Naive B cell (primary cell): ENCODE measurements at places on chromosomes 1 and 21.

GRCh38 chr1:237921306-237921705 is 30.6 kb upstream of the ZP4 start:
- no peak for DNase-seq

DNA sequence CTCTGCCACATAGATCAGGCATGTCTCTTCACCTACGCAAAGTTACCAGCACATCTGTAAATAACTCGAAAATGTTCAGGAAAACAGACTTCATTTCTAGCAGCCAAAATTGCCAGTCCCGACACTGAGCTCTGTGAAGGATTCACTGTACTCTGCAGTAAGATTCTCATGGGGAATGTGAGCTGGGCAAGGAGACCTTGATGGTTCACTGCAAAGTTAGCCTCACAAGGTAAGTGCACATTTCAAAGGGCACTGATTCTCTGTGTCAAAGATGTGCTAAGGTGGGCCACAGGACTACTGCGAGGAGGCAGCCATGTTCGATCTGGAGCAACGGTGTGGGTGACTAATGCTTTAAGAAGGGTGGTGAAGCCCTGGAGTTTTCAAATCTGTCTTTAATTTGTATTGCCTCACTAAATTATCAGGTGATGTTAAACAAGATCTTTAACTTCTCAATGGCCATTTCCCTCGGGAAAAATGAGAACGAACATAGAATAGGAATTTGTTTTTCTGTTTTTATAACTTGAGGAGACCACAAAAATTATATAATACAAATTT is 25.2 kb downstream of the STPG1 start:
- no peak for DNase-seq

DNA sequence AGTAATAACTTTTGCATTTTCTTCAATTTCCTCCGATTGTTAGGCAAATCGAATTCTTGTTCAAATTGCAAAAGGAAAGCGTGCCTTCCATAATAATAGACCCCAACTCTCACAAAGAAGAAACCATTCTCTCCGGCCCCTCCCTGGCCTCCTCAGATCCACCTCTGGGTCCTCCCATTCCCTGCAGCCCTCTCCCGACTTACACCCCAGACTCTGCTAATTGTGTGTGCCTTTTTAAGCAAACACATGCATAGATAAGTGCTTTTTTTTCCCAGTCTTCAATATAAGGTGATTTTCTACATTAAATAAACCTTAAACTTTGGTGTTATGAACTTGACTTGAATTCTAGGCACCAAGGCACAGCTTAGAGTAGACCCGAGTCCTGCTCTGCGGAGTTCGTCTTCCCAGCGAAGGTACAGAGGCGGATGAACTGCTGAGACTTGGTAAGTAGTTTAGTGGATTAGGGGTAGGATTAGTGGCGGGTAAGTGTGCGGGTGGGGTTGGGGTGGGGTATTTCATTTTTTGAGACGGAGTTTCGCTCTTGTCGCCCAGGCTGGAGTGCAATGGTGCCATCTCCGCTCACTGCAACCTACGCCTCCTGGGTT is 1.5 kb downstream of the L1TD1 start:
- no peak for DNase-seq

- no peak for DNase-seq
Measured at GRCh38 chr1:45622524-45623394, 1.1 kb downstream of the CCDC17 start.

GRCh38 chr1:14928412-14928811 is 225.1 kb upstream of the TMEM51 start:
- DNase-seq: no peak

DNA sequence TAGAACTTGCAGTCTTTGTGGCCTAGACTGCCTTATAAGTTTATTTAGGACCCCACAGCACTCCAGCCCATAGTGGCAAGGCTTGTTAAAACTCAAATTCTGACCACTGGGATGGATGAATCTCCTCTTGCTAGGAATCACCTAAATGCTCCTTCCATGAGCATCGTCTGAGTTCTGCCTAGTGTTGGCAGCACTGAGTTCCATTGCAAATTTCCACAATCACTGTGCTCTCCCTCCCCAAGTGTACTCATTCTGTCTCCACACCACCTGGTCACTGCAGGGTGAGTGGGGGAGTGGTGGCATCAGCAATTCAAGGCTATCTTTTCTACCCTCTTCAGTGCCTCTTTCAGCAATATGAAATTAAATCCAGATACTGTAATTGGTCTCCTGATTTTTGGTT is 46.7 kb upstream of the PTBP2 start:
- DNase-seq: no peak

DNA sequence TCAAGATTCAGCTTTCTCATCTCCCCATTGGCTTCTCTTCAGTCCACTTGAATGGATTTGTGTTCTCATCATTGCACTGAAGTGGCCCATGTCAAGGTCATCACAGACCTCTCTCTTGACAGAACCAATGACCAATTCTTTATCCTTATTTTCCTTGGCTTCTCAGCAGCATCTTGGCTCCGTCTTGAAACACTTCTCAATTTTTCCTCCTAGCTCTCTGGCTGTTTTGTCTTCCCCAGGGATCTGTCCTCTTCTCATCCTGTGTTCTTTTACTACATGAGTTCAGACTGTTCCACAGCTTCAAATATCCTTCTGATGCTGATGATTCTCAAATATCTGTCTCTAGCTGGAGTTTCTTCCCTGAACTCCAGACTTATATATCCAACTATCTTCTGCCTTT is 78.6 kb downstream of the COLGALT2 start:
- no peak for DNase-seq

- DNase-seq: no peak
Measured at GRCh38 chr1:34590211-34590623, 164.6 kb upstream of the GJB5 start.

DNA sequence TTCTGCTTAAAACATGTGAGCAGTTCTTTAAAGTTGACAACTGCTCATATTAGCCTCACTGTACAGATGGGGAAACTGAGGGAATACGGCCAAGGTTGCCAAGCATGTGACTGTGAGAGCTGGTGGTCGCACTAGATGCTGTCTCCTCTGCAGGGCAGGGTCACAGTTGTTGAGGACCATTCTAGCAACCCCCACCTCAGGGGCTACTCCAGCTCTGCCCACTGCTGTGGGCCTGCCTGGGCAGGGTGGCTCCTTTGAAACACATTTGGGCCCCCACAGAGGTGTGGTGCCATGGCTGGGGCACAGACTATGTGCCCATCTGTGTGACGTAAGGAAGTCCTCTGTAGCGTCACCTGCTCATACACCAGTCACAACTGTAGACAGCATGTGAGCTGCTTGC is 779 bp downstream of the THEM5 start:
- DNase-seq: no peak

- no peak for DNase-seq
Measured at GRCh38 chr1:207047505-207047904, 3.5 kb downstream of the YOD1 start.

DNA sequence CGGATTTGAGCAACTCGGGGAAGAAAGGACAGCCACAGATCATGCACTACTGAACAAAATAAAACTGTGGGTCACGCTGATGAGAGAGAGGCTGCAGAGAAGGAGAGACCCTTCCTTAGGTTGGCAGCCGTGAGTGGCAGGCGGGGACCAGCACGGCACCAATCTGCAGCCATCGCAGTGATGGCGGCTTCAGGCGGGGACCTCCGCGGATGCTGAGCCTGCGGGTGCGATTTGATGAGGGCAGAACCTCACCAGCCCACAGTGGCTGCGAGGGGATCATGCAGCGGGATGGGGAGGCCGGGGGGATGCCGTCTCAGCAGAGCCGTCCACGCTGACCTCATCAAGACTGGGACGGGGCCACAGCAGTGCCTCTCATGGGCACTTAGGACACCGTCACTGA is 11.8 kb downstream of the ITGB2 start:
- no peak for DNase-seq

- DNase-seq: no peak
Measured at GRCh38 chr21:22609802-22610201, 1611.6 kb downstream of the NCAM2 start.

- no peak for DNase-seq
Measured at GRCh38 chr1:166972826-166973225, 2.5 kb downstream of the ILDR2 start.

- DNase-seq: no peak
Measured at GRCh38 chr1:246297279-246298265, 209.5 kb downstream of the SMYD3 start.

- no peak for DNase-seq
Measured at GRCh38 chr1:75130865-75131564, 3.2 kb upstream of the LHX8 start.

- peak; percentile 18 for DNase-seq
Measured at GRCh38 chr1:53949023-53949990, 3.2 kb downstream of the LRRC42 start.

GRCh38 chr1:35968396-35968795 is 37.5 kb downstream of the AGO3 start:
- DNase-seq: no peak

GRCh38 chr1:151653397-151653796 is 41.5 kb downstream of the SNX27 start:
- DNase-seq: no peak

- no peak for DNase-seq
Measured at GRCh38 chr1:159429074-159429861, 2.7 kb upstream of the OR10J4 start.

DNA sequence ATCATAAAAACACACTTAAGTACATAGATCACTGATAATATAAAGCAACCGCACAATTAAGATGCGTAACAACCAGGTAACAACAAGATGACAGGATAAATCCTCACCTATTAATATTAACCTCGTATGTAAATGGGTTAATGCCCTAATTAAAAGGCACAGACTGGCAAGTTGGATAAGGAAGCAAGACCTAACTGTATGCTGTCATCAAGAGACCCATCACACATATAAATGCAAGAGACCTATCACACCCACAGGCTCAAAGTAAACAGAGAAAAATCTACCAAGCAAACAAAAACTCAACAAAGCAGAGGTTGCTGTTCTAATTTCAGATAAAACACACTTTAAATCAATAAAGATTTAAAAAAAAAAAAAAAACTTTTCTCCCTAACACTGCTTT is 151.8 kb downstream of the FAF1 start:
- DNase-seq: no peak

DNA sequence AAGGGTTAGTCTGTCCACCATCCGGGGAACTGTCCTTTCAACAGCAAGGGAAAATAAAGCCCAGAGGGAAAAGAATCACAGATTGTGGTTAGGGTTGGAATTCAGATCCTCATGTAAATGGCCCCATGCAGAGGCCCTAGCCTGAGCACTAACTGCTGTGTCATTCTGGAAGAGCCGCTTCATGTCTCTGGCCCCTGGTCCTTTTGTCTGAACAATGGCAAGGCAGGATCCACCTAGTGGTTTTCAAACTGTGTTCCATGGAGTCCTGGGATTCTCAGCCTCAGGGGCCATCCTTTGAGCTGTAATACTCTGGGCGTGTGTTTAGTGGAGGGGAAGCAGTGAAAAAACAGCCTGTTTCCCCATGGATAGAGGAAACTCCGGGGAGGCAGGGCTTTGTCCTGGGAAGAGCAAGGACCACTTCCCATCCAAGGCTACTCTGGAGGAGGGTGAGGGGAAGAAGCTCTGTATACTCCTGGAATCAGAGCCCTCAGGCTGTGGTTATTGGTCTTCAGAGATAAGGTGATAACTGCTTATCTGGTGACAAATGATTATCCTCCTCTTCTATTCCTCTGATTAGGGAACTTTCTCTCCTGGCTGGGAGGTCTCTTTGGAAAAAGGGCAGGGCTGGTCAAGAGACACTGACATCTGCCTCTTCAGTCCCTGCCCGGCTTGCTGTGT is 19.2 kb downstream of the PAX7 start:
- DNase-seq: no peak

DNA sequence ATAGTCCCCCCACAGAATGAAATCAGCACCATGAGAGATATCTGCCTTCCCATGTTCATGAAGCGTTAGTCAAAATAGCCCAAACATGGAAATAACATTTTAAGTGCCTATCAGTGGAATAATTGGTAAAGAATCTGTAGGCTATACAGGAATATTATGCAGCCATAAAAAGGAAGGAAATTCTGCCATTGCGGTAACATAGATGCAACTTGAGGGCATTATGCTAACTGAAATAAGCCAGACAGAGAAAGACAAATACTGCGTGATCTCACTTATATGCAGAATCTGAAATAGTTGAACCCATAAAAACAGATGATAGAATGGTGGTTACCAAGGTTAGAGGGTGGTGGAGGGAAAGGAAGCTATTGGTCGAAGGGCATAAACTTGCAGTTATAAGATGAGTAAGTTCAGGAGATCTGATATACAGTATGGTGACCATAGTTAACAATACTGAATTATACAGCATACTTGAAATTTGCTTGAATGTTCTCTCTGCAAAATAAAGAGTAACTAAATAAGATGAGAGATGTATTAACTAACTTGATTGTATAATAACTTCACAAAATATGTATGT is 699 bp upstream of the IL23R start:
- DNase-seq: no peak

DNA sequence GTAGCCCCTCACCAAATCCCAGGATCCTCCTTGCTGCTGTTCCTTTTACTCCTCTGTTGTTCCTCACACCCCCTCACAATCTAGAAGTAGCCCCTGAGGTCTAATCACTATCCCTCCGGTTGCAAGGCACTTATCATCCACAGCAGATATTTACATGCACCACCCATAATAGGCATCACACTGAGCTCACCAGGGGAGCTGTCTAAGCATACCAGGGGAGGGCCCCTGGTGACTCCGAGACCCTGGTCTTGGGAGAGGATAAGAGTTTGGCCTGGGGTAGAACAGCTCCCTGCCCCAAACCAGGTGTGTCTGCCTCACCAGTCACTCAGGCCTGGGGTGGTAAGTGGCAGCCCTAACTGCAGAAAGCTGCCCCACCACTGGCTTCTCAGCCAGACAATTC is 37.3 kb upstream of the ZC3H12A start:
- DNase-seq: no peak

- peak; percentile 61 for DNase-seq
Measured at GRCh38 chr1:26627954-26628353, 67.9 kb upstream of the ARID1A start.

GRCh38 chr1:101959456-101959855 is 37.3 kb downstream of the OLFM3 start:
- no peak for DNase-seq

DNA sequence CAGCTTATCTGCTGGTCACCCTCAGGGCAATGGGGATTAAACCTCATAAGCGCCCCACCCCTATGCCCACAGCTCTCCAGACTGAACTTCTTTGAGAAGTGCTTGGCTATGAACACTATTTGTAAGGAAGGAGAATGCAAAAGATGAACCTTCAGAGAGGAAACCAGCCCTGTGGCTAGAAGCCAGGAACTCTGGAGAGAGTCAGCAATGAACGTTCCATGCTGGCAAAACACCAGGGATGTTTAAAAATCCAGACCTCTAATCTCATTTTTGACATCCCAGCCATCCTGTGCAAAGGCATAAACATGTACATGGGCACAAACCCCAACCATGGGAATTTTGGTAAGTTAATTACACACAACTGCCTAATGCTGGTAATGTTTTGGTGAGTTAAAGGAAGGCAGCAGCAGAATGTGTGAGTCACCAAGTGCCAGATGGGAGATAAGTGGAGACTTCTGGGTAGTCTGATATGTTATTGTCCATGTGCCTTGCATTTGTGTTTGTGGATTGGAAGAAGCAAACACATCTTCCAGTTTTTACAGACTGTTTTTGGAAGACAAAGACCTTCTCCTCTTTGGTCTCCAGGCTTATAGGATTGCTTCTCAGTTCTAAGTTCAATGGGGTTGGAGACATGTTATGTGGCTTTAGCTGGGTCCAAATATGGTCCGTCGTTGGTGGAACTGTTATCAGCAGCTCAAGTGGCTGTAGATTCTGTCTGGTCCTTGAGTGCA is 174.1 kb upstream of the ETV3 start:
- DNase-seq: no peak
